CD4-positive, alpha-beta T cell treated with Interferon alpha-2 for 1 hour (primary cell): ENCODE measurements at places on chromosomes 12 and 14.

- no peak for DNase-seq
Measured at GRCh38 chr12:71438670-71439361, 782 bp upstream of the LGR5 start.

DNA sequence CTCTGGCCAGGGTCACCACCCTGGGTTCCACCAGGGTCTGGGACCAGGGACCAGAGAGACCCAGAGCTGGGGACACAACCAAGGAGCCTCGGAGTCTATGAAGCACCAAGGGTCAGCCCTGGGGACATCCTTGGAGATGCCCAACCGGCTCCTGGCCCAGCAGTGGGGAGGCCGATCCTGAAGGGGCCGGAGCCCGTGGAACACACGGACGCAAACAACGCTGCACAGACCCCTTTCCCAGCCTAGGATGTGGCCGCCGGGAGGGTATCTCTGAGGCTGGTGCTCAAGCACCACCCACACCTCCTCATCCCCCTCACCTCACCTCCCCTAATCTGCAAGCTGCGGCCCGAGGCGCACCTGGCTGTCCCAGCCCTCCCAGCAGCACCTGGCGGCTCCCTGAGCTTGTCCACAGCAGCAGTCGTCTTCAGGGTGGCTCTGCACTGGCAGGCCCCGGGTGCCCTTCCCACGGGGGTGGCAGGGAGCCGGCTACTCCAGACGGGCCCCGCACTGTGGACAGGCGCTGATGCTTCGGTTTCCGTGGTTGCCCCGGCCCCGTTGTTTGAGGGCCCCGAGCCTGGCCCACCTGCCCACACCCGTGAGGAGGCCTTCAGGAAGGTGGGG is 146.8 kb upstream of the C14orf180 start:
- DNase-seq = no peak

DNA sequence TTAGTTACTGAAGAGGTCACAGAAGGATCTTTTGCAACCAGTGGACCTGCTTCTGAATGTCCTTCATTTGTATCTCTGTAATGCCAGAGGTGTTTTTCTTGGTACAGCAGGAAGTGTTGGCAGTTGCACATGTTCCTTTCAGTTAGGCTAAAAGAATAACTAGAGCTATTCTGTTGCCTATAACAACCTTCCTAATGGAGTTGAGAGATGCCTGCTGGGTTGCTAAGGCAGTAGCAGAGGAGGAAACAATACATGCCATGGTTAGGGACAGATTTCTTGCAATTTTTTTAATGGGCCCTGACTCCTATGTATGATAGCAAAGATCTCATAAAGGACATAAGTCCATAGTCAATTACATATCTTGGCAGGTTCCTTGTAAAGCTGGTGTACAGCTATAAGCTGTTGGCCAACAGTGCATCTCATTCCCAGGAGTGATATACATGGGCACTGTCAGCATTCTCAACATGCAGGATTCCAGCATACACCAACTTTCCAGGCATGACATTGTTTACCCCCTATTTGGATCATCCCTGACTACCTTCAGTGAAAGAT is 556.6 kb downstream of the CCER1 start:
- no peak for DNase-seq

- no peak for DNase-seq
Measured at GRCh38 chr12:89259821-89260220, 92.5 kb downstream of the DUSP6 start.

DNA sequence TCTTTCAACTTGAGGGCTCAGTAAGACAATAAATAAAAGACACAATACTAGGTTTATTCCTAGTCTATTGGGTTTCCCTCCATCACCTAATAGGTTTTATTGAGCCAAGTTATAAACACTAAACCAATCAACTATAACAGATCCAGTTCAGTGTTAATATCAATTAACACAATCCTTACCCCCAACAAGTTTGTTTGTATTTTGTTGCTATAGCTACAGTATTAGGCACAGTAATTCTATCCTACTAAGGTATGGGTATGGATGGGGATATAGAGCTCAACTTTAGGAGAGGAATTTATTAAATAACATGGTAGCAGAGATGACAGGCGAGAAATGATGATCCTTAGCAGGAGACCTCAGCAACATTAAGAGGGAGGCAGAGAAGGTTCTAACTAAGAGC is 13.3 kb downstream of the PPP4R3A start:
- no peak for DNase-seq

DNA sequence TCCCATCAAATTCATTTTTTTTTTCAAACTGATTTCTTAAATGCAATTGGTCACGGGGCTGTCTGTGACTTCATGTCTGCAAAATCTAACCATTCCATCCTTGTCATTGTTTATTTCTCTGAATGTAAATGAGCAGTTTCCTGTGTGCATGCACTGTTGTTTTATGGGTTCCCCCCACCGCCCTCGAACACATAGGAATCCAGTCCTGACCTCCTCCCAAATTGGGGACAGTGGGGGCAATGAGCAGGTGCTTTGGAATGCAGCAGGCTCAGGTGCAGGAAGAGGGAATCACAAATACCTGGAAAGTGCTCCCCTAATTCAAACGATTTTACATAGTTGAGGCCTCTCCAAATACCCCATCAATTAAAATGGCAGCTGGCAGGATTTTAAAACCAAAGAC is 62.6 kb upstream of the ESRRB start:
- DNase-seq = no peak

DNA sequence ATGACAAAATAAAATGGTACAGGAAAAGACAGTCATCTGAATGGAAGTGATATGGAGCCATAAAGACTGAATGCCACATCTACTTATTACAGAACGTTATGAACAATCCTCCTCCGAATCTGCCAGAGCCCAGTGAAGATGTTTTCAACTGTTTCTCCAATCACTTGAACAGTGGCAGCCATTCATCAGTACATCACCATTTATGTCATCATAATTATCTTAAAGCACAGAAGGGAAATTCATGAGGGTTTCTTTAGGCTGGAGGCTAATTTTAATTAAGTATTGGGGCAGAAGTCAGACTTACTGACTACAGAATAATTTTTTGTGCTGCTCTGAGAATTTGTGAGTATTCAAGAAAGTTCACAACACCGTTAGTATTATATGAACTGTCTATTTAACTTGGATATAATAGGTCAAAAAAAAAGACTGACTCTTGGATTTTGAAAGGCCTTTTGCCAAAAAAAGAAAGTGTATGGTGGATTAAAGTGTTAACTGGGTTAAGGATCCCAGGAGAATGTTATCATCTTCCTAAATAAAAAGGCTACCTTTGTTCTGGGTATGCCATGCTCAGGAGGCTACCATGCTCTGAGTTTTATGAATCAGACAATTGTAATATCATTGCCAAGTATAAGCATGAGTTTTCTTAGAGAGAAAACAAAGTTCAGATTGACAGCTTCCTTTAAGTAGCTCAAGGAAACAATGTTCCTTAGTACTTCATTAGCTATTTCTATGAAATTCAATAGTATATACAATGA is 40.1 kb downstream of the PDZRN4 start:
- DNase-seq = no peak

DNA sequence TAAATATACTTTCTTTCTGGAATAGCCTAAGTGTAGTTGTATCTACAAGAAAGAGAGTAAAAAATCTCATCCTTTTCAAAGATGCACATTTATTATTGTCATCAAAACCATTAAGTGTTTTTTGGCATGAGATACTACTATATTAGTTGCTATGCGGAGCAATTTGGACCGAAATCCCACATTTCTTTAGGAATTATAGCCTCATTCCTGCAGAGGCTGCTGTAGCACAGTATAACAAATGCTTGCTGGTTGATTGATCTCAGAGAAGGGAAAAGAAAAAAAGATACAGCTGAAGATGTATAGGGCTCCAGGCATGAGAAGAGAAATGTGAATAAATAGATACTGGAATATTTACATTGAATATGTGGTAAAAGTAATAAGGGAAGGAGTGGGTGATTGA is 36.0 kb downstream of the RHOJ start:
- no peak for DNase-seq
